ENCODE measurements at places on chromosomes 7 and 10.

- DNase-seq: no peak
These were observed 683 bp downstream of the MACROH2A2 start for GRCh38 chr10:70053218-70053840.

DNA sequence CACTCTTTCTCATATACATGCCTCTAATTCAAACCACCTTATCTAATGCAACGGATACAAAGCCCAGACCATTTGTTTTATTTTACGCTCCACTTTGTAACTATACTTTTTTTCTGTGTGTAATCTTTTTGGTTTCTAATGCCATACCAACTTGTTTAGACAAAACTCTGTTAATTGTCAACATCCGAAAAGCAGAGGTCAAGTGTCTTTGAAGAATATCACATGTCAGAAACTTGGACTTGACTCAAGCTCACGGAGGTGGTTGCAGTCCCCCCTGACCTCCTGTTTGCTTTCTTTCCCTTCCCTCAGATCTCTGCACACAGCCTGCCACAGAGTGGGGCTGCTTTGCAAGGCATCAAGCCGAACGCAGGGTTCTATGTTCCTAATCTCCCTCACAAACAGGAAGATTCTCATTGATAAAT is 698.9 kb downstream of the PARD3 start:
- DNase-seq: no peak

DNA sequence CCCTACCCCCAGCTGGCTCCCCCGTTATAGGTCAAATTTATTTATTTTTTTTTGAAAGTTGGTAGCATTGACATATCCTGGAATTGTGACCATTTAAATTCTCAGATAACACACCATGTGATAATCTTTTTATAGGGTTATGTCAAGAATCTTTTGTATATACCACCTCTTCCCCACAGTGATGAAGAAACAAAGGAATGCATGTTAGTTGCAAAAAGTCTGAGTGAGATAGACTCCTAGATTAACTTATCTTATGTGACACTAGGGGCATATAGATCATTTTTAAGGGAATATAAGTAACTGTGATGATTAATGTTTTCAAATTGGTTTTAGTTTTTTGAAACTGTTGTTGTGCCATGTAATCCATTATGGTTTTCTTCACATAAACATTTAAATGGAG is 68.3 kb downstream of the MLLT10 start:
- DNase-seq: no peak

DNA sequence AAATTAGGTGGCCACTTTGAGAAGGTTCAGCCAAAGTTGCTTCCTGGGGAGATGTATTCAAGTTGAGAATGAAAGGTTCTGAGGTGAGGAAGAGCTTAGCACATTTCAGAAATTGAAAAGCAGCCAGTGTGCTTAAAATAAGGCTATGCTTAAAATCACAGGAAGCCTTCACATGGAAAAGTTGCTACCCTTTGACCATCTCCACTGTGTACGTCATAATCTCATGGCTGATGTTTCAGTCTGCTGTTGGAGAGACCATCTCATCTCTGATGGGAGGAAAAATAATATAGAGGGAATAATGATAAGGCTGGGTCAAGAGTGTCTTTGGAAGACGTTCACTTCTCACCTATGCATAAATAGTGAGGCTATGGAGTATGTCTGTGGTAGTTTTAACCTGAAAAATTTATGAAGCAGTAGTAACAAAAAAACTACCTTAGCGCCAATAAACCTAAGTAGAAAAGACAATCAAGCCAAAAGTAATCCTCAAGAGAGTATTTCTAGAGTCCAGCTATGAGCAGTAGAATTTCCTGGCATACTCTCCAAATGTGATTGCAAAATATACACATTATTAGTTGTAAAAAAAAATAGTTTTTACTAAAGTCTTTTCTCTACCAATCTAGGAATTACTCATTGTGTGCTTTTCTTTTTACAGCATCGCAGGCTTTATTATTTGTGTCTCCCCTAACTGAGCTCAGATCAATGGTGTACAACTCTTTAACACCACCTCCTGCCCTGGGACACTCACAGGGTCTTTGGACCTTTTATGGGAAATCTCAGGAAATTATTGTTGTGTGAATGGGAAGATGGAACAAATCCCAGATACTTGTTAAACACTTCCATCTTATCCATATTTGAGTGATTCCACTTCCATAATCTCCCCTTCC is 435.2 kb upstream of the LRGUK start:
- no peak for DNase-seq

DNA sequence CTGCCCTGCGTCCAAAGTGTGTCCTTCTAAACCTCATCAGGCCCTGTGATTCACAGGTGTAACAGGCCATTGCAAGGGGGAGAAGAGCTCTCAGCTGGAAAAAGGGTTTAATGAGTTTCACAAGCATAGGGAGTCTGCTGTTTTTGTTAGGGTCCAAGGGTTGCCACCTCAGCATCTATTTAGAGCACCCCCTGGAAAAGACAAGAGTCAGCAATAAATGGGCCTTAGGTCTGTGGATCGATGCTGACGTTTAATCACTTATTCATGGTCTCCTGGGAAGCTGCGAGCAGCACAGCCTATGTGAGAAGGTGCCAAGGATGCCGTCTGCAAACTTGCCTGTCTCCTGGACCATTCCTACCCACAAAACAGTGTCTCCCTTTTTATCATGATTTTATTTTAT is 78.4 kb upstream of the BAIAP2L1 start:
- DNase-seq: no peak

- no peak for DNase-seq
These were observed 65.7 kb upstream of the HABP2 start for GRCh38 chr10:113487154-113487553.

DNA sequence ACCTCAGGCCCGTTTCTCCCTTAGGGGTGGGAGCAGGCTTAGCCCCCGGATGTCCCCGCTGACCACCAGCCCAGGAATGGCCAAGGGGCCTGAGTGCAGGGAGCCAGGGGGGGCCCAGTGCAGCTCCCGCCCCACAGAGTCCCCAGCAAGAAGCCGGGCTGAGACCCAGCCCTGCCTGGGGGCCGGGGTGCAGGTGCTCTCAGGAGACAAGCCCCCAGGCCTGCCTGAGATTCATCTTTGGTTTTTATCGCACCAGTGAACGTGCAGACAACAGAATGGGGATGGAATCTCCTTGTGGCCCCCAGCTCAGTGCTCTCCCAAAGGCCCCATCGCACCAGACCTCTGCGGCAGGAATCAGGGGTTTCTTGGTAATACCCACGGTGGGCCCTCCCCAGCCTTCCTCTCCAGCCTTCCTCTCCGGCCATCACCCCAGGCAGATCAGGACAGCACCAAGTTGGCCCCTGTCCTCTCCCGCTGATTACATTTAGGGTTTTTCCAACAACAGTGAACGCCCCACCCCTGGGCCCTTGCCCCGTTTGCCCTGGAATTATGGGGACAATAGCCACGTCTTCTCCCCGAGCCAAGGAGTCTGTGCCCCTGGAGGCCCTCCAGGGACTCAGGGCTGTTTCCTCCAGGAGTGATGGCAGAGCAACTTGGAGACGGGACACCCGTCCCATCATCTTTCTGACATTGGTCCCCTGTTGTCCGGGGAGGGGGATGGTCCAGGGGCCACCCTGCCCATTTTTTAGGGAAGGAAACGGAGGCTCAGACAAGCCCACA is 22.4 kb downstream of the ADAP1 start:
- DNase-seq: no peak

- DNase-seq: peak; percentile 44
These were observed 118.7 kb downstream of the RALA start for GRCh38 chr7:39741942-39742623.

- DNase-seq: no peak
These were observed 759.0 kb upstream of the GALNT17 start for GRCh38 chr7:70372768-70373515.

DNA sequence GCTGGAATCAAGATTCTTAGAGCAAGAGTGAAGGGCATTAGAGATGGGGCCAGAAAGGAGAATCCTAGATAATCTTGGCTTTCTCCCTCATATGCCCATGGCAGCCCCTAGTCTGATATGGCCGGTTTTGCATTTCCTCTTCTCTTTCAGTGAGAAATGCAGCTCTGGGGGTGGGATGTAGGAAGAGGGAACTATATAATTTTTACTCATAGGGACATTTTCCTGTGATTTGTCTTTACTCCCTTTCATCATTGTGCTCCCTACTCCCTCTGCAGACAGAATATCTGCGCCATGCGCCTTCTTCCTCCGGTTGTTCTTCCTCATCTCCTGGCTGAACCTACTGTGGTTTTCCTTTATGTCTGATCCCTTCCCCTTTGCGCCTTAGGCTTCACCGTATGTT is 16.8 kb upstream of the CHCHD1 start:
- DNase-seq: no peak

DNA sequence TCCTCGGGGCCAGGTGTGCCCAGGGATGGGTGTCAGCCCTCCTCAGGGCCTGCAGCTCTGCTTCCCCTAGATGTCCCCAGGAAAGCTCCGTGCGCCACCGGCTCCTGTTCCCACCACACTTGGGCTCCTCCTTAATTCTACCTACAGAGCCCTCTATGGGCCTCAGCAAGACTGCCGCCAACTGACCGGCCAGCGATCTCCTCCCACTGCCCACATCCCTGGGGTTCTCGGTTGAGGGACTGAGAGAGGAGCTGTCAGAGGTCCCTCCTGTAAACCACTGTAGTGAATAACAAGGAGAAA is 5.3 kb upstream of the LDB3 start:
- DNase-seq: no peak

DNA sequence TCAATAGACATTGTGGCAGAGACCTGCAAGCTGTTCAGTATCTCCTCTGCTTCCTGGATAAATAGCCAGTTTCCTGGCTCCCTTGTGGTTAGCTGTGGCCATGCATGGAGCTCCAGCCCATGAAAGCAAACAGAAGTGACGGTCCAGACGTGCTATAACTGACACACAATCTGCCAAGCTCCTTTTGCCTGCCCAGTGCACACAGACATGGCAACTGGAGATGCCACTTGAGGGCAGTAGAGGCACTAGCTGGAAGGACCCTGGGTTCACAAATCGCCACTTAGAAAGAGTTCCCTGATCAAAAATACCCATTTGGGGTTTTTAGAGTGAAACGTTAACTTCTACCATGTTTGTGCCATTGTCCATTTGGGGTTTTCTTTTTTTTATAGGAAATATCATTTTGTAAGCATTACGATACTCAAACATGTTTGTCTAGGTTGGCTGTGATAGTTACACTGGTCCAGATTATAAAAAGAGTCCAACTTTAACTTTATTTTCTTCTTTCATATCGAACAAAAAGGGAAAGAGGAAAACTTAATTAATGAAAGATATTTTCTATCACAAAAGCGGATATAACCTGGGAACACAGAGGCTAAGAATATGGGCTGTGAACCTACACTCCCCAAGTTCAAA is 31.3 kb downstream of the KIN start:
- peak; percentile 47 for DNase-seq

DNA sequence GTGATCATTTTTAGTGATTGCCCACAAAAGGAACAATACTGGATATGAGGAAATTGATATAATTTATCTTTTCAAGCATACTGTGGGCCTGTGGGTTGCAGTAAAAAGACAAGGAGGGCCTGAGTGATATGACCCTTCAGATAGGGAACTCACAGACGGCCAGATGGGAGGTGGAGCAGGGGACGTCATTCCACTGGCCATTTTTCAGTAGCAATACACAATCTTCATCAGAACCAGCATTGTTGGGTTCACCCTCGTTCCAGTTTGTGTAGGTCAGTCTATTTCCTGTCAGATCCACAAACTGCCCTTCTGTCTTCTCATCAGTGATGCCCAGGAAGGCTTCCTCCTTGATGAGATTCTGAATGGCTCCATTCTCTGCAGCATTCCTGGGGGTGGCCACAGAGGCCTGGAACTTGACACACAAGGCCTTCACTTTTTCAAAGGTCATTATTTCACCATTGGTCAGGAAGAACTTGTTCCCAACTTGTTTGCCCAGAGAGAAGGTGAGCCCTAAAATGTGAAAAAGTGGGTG is 4.5 kb downstream of the MBL2 start:
- DNase-seq: no peak

DNA sequence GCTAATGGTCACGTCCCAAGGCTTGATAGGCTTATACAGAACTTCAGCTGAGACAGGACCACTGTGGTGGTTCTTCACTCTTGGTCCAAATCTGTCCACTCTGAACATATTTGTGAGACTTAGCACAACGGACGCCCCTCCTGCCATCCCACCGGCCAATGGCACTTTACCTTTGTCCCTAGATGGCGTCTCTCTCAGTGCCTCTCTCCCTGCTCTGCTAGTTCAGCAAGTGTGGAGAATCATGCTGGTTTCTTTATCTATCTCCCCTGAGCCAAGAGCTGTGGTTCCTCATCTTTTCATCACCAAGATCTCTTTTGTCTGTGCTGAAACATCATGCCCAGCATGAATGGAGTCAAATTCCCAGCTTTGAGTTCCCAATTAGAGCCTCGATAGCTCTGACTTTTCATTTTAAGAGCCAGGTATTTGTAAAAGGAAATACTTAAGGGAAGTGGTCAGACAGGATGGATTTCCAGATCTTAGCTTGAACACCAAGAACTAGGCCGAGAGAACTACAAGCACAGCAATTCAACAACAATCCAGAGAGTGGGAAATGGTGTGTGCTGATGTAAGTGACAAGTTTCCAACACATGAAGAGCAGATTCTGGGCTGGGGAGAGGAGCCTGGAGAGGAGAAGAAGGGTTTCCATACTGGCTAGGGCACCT is 69.5 kb downstream of the ZNF800 start:
- no peak for DNase-seq

GRCh38 chr10:22503315-22504088 is 158.2 kb downstream of the SPAG6 start:
- peak; percentile 31 for DNase-seq

DNA sequence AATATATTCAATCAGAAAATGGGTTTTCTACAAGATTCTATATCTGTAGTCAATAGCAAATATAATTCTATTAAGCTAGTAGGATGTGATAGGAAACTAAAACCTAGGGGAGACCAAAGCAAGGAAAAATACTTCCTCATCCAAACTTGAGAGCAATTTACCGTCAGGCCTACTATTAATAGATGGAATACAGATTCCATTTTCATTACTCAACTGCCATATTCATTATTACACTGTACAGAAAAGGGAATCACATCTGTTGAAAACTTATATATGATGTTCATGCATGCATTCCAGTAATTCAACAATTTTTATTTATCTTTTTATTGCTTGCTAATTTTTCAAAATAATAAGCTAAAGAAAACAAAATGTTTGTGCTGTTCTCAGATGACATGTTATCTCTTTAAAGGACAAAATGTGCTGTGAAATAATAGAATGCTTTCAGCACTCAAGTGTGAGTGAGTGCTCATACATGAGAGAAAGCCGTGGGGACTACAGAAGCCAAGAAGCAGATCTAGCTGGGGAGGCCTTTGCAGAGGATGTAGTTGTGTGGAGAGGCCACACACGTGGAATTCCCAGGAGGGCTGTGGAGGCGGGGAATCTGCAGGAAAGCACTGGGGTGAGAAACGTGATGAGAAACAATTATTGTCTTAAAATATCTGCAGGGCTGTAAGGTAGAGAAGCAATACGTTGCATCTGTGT is 110.0 kb downstream of the EGFR start:
- DNase-seq: peak; percentile 67

- DNase-seq: no peak
These were observed 77.5 kb upstream of the NPVF start for GRCh38 chr7:25305831-25306230.

GRCh38 chr10:104913390-104913789 is 272.3 kb downstream of the SORCS3 start:
- DNase-seq: no peak
